ENCODE measurements at places on chromosomes 13 and 19.

- no peak for DNase-seq
Observed at GRCh38 chr19:4062419-4063368, 4.0 kb downstream of the ZBTB7A start.

DNA sequence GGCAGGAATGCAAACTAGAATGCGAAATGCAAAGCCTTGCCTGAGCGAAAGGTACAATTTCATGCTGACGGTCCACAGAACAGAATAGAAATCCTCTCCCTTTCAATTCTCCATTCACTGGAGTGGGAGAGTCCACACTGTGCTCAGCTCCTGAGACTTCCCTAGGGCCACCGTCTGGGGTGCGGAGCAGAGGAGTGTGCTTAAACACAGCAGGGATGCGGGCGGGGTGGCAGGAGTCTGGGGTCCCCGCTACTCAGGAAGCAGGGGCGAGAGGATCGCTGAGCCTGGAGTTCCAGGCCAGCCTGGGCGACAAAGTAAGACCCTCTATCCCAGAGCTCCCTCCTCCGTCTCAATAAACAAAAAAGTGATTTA lies 552 bp upstream of the ZNF816 start:
- no peak for DNase-seq

DNA sequence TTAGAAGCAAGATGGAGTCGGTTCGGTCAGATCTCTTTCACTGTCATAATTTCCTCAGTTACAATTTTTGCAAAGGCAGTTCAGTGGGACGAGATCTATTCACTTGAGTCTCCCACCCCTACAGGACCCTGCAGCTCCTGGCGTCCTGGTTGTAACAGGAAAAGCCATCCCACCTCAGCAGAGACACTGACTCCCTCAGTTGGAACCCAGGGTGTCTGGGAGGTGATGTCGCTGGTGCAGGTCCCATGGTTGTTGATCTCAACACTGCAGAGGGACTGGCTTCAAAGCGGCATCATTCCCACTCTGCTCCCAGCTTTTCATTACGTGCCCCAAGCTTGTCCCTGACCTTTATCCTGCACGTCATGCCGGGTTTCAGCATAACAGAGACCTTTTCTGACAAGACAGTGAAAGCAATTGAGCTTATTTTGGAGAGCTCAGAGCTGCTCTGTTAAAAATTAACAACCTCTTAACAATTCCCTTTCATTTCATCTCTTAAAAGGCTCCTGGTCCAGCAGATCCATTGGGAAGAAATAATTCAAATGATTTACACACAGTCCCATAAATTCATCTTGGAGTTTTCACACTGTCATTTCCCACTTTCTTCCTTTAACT lies 17.6 kb upstream of the COG3 start:
- DNase-seq: no peak

- DNase-seq: no peak
Observed at GRCh38 chr13:67740871-67741535, 510.9 kb upstream of the PCDH9 start.

DNA sequence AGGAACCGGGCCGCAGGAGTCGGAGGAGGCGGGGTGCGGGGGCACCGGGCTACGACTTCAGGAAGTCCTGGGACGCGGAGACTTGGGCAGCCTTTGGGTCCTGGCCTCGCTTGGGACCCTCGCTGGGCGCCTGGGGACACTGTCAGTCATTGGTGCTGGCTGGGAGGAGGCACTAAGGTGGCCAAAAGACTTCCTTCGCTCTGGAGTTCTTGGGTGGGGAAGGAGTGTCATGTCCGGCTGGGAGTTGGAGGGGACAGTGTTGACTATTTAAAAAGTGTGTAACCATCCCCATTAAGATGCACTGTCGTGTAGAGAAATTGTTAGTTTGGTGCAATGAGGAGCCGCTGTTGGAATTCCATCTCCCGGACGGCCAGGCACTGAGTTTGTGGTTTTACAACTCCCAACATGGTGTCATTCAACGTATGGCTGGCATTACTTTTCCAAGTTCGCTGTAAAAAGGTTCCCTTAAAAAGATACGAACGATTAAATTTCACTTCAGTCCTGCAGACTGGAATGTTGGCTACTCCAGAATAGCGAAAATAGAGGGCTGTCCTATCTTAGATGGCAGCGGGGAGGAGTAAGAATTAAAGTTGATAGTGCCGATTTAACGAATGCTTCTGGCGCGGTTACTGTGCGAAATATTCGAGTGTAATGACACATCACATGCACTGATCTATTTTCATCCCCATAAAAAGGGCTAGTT lies 776 bp downstream of the DNAJC3 start:
- peak; percentile 27 for DNase-seq

DNA sequence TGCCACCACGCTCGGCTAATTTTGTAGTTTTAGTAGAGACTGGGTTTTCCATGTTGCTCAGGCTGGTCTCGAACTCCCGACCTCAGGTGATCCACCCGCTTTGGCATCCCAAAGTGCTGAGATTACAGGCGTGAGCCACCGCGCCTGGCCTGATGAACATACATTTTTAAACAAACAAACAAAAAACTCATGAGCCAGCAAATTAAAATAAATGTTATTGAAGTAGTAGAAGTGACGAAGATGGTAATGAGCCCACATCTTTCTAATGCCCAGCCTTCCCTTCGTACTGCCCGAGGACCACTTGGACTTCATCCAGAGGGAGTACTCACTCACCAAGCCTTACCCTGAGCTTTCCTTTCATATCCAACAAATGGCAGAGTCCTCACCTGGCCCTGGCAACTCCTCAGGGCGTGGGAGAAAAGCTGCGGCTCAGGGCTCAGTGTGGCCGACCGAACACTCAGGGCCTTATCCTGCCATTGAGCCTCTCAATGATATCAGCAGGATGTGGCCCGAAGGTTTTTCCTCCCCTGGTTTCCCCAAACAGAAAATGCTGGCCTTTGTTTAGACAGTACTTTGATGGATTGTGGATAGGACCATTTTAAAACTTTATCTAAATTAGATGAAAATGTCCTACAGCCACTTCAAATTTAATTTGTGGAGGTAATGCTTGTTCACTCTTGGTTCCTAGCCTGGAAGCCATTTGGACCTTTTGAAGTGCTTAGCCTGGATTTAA lies 22.8 kb upstream of the ABCC4 start:
- no peak for DNase-seq
